GM12864 (cell line): ENCODE measurements at places on chromosomes 13 and 19.

DNA sequence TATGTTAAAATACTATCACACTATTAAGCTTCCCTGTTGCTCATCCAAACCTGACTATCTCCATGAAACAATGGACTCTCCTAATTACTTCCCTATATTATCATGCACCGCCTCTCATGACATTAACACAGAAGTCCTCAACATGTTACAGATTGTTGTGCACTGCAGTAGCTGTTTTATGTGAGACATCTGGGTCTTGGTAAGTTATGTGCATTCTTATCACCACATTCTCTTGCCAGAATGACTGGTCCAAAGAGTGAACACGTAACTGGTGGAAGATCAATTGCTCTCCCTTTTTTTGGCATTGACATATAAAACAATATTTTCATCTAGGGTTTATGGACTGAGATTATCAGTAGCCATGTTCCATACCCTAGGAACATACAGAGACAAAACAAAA, 59.4 kb downstream of the POSTN start:
- DNase-seq = no peak

DNA sequence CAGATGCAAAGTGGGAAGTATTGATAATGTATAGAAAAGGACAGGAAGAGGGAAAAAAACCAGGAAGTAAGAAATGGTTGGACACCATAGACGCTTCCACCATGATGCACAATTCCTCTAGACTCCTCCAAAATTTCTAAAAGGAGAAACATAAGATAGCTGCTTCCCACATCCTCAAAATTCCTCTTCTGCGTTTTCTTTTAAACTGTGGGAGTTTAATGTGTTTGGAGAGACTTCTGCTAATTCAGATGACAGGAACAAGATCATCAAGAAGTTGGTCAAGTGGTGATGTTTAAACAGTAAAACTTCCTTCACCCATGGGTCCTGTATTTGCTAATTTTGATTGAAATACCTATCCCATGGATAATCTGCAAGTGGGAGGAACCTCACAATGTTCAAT, 130.2 kb downstream of the IRS2 start:
- no peak for DNase-seq

DNA sequence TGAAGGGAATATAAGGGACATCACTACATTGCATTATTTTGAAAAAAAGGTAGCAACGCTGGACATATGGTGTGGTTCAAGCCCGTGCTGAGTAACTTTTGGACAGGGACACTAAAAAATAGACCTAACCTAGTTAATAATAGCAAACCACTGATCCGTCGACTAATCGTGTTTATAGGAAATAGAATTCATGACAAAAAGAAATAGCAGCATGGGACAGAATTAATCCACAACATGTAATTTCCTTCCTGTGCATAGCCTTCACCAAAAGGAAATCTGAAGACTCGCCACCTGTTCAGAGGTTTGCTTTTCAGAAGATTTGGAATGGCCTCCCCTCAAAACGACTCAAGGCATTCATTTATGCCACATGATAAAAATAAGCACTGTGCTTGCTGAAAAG, 128.7 kb downstream of the FGF14 start:
- DNase-seq = no peak

DNA sequence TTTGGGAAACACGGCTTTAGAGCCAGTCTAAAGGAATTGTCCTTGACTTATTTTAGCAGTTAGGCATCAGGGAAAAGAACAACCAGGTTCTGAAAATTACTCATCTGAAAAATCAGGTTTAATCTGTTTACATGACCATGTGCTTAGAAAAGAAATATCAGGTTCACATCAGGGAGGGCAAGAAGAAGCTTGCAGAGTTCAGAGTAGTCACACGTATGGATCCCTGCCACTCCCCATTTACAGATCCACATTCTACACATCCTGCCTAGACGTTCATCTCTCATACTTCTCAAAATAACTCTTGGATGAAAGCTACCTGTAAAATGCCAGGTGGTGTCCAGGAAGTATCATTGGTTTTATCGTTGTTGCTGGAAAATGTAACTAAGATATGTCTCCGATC, 14.0 kb upstream of the PHF11 start:
- DNase-seq = no peak

- no peak for DNase-seq
These were observed 561.3 kb downstream of the FGF9 start for GRCh38 chr13:22232186-22232585.

DNA sequence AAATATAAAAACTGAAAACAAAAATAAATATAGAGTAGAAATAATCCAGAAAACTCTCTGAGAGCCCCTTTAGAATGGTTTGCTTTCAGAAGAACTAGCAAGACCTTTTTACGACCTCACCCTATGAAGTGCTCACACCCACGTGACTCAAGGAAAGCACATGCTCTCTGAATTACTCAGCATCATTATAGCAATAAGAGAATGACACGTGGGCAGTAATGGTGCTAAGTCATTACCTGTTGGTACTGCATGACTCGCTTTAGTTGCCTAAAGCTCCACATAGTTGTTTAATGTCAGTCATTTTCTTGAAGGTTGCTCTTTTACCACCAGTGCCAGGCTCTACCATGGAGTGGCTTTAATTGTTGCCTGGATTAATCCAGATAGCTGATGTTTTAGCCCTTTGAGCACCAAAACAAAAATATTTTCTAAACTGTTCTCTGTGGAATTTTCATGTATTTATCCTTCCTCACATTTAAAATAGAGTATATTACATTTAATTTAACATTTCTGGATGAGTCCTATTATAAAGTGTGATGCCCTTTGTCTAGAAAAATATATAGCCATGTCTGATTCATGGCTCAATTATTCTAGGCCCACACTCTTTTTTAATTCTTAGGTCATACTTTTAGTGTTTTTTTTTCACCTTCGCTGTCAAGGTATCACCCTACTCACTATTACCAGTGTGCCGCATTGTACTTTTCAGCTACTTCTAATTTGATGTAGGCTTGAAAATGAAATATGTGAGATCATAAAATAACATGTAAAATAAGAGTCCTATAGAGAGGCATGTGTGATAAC, 56.8 kb downstream of the THSD1 start:
- no peak for DNase-seq

DNA sequence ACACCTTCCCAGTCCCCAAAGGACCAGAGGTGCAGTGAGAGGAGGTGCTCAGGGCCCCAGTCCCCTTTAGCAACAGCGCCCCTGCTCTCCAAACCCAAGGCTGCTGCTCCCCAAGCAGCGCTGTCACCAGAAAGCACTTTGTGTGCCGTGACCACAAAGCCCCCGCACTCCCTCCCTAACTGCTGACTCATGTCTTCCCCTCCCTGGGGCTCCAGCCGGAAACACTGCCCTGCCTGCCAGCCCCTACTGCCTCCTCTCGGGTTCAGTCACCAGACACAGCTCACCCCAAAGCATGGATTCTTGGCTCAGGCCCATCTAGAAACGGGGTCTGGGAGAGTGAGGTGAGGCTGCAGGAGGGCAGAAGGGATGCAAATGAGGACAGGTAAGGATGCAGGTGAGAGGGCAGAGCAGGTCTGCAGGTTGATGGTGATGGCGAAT, 4.9 kb upstream of the TNFSF14 start:
- peak; percentile 87 for DNase-seq

DNA sequence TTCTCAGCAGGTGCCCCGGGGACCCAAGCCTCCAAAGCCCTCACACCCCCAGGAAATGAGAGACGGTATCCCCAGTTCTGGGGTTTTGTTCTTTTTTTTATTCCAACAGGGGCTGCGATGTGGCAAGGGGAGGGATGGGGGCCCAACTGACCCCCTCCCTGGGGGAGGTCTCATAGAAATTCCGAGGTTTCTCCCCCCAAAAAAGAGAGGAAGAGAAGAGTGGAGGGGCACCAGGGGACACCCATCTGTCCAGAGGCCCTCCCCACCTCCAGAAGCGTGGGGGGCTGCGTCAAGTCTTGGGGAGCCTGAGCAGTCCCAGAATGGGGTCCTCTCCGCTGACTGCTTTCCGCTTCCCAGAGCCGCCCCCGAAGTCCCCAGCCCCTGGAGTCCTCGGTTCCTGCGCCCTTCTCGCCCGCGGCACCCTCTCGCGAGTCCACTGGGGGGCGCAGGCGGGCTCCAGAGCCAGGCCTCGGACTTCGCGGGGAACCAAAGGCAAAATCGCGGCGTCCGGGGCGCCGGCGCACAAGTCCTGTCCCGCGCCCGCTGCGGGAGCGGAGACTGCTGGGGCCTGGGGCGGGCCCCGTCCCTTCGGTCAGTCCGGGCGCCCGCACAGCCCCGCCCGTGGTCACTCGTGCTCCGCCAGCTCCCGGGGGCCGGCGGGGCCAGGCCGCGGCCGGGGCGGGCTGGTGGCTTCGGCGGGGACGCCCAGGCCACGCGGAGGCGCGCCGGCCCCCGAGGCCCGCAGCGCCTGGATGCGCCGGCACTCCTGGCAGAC, 4.4 kb upstream of the ATP1A3 start:
- DNase-seq = no peak

DNA sequence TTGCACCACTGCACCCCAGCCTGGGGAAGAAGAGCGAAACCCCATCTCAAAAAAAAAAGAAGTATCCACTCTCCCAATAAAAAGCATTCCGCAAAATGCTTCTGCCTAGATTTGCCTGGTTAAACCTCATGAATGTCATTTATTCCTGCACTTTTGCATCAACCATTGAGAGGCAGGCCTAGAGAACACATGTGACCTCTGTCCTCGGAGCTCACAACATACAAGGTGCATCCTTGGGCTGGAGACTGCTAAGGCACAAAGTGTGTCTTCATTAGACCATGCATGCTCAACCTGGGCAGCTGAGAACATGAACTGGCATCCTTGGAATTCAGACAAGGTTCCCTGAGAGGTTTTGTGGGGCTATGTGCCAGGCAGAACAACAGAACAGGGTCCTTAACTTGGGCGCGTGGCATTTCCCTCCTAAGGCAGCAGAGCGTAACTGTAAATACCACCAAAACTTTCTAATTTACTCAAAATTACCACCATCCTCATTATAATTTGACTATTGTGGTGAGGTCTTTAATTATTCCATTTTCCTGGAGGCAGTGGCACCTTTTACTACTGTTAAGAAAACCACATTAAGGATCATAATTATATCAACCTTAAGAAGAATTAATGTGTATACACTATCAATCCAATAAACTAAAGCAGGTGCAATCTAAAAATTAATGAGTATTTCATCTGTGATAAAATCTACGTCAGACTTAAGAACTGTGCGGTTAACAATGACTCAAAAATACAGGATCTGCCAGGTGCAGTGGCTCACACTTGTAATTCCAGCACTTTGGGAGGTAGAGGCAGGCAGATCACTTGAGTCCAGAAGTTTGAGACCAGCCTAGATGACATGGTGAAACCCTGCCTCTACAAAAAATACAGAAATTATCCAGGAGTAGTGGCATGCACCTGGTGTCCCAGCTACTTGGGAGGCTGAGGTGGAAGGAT, 13.8 kb downstream of the RCBTB1 start:
- no peak for DNase-seq

GRCh38 chr19:17522988-17523872, 11.8 kb downstream of the PGLS start:
- DNase-seq = peak; percentile 91

DNA sequence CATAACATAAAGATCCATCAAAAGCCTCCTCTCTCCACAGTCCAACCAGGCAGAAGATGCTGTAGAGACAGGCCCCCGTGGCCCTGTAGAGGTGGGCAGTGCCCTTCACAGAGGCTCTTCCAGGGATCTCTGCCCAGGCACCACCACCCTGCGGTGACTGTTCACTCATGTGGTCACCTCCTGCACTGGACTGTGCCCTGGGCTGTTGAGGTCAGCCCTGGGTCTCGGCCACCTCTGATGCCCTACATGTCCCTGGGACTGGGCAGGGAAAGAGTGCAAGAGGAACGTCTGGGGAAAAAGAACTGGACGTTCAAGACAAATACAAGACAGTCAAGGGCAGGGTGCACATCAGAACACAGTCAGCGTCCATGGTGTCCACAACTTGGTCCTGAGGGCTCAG, 22.3 kb downstream of the PEPD start:
- no peak for DNase-seq

GRCh38 chr13:46211116-46211482, 629 bp upstream of the LRRC63 start:
- DNase-seq = no peak

- no peak for DNase-seq
These were observed 18.7 kb downstream of the SUPT20H start for GRCh38 chr13:37040789-37041188.

- no peak for DNase-seq
These were observed 361.6 kb upstream of the PCDH20 start for GRCh38 chr13:61777271-61777670.

GRCh38 chr13:110119935-110120905, 186.7 kb downstream of the COL4A1 start:
- no peak for DNase-seq

DNA sequence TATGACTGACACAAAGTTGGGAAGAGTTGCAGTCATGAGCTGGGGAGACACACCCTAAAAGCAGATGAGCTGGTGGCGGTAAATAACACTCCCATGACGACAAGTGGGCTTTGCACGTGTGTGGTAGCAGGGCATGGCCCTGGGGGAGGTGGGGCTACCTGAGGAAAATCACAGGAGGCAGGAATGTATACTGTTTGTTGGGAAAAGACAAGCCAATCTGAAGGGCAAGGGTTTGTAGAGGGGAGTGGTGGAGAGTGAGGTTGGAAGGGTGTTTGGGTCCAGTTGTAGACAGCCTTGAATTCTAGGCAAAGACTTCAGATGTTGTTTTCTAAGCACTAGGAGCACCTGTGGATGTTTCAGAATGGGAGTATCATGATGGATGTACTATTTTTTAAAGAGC, 151.6 kb downstream of the TM9SF2 start:
- no peak for DNase-seq

DNA sequence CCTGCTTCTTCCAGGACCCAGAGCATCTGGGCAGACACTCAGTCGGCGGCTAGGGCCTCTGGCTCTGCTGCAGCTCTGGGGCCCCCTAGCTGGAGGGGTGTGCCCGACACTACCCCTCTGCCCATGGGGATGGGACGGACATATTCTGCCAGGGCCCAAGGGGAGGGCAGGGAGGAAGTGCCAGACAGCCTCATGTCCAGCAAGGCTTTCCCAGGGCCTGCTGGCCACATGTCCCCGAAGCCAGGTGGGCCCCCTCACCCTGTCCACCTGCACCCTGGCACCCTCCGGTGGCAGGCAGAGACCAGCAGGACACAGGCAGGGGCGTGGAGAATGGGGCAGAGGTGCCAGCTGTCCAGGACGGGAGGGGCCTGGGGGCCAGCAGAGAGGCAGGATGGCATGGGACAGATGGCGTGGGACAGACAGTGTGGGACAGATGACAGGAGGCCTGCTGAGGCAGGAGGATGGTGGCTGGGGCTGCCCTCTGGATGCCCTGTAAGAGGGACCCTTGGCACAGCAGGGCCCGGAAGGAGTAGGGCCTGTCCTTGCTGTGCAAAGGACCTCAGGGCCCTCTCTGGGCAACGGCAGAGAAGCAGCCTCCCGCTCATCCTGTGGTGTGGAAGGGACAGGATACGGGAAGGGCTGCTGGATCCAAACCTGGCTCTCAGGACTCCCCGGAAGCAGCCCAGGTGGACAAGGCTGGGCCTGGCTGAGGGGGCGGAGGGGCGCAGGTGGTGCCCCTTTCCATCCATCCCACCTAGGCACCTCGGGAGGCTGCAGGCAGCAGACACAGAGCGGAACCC, 29.1 kb downstream of the CEBPG start:
- no peak for DNase-seq

DNA sequence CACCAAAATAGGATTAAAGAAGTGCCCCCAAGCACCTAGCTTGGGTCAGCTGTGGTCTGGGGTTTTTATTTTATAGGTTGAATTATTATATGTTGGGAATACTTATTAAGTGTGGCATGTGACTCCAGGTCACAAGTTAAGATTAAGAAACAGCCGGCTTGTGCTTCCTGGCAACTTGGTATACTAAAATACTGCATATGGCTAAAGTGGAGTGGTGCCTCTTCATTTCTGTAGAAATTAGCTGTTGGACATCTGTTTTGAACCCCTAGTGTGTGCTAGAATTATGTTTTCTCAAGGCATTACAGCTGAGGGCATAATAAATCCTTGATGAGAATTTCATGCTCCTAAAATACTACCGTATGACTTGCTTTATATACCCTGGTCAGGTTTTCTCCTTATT, 286.6 kb downstream of the SHISA2 start:
- no peak for DNase-seq
